NCI-H2107 (cell line): ENCODE measurements at places on chromosomes 12 and 14.

- no peak for DNase-seq
Observed at GRCh38 chr12:109418848-109419480, 58.1 kb downstream of the KCTD10 start.

DNA sequence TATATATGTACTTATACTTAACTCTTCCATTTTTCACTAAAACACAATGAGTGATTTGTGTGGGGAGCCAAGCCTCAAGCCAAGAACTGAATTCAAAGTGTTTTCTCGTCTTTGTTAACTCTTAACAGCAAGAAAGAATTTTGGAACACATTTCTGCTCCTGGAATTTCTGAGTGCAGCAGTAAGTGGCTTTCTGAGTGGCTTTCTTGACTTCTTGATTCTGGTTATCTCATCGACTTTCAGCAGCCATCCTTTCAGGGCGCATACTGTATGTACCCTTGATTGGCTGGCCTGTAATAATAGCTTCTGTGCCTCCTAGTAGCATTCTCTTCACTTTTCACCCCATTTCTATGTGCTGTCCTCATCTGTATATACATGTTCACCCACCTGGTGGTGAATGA lies 157.4 kb downstream of the FBXL14 start:
- no peak for DNase-seq

- DNase-seq, result no peak
Observed at GRCh38 chr12:115101520-115101919, 417.5 kb upstream of the TBX3 start.

GRCh38 chr12:71440763-71441748 lies 1.5 kb downstream of the LGR5 start:
- no peak for DNase-seq

DNA sequence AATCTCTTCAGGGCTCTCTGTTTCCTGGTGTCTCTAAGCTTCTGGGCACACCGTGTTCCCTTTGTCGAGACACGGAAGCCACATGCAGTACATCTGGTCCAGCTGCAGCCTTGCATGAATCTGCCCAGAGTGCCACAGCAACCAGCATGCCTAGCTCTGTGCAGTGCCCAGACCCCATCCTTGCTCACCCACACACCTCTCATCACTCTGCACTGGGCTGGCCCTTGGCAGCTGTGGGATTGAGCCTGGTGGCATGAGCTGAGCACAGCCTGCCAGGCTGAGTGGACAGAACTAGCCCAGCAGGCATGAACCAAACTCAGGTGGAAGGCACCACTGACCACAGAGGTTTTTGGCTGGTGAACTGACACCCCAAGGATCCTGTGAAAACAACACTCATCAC lies 279.9 kb downstream of the ATXN7L3B start:
- no peak for DNase-seq

DNA sequence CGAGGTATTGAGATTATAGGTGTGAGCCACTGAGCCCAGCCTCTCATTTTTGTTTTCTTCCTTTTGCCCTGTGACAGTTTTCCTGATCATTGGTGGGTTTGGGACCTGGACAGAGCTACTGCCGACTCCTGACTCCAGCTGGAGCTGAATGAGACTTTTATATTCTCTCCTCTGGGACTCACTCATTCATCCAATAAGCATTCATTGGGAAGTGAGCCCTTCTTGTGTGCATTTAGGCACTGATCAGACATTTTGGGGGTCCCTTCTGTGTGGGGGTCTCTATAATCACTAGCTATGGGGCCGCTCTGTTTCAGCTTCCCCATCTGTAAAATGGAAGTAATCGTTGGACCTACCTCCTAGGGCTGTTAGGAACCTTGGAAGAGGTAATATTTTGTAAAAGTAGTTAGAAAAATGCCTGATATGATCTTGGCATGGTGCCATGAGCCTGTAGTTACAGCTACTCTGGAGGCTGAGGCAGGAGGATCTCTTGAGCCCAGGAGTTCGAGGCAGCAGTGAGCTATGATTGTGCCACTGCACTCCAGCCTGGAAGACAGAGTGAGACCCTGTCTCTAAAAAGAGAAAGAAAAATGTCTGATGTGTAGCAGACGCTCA lies 7.2 kb downstream of the SH2B3 start:
- no peak for DNase-seq
